ENCODE measurements at places on chromosomes 4 and X.

DNA sequence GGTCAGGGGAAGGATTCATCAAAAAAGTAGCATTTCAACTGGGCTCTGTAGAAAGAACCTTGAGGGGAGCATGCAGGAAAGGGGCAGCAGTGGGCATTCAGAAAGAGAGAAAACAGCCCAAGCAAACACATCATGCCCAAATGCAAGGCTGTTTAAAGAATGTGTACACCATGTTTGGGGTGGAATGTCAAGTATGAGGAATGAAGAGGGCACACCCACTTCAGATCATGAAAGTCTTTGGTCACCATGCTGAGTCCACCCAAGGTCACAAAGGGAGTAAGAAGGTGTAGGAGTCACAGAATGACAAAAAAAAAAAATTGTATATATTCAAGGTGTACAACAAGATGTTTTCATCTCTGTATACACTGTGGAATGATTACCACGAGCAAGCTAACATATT lies 9.4 kb downstream of the S100G start:
- no peak for DNase-seq

DNA sequence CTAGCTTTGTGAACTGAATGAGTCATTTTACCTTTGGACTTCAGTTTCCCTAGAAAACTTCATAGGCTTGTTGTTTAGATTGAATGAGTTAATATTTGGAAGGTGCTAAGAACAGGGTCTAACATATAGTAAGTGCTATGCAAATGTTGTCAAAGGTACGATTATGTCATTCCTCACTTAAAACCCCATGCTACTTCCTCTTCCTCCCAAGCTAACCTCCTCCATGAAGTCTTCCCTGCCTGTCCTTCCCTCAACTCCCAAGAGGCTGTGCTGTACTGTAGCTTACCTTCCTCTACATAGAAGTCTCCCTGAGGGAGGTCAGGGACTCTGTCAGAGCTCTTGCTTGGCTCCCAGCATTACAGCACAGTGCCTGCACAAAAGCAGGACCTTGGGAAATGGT lies 103.4 kb upstream of the PJA1 start:
- no peak for DNase-seq

- DNase-seq, result no peak
Observed at GRCh38 chrX:118499295-118499694, 3.7 kb downstream of the DOCK11 start.

GRCh38 chrX:78387364-78387763 lies 60.0 kb upstream of the CYSLTR1 start:
- no peak for DNase-seq

GRCh38 chrX:115632455-115632854 lies 71.5 kb downstream of the PLS3 start:
- DNase-seq, result no peak

GRCh38 chr4:185640811-185641675 lies 105.7 kb upstream of the PDLIM3 start:
- DNase-seq, result peak; percentile 45

GRCh38 chrX:12227412-12228041 lies 89.3 kb downstream of the FRMPD4 start:
- no peak for DNase-seq

DNA sequence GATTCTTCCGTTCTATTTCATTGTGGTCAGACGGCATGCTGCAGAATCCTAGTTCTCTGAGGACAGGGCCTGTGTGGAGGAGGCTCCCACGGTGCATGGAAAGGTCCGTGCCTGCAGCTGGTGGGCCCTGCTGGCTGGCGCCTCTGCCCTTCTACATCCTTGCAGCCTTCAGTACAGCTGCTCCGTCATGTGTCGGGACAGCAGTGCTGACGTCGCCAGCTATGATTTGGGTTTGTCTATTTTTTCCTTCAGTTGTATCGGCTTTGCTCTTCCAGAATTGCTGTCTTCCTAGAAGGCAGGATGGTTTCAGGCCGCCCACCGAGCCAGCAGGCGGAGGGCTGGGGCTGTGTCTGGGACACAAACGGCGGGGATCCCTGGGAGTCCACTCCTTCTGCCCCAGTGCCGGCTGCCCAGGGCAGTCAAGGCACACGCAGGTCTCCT lies 32.1 kb upstream of the CPLX1 start:
- DNase-seq, result no peak

DNA sequence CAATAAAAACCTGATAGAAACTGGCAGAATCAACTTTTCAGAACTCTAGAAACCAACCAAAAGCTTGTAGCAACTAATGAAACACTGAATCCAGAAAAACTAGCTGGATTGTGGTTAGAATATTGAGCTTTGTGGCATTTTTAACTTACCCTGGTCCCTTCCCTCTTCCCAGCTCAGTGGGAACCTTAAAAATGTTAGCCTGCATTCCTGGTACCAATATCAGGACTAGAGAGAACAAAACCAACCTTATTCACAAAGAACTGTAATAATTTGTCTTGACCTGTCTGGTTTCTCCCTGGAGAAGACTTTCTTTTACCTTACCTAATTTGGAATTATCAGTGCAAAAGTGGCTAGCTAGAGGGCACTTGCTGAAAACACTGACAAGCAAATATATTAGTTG lies 21.2 kb downstream of the SH3D19 start:
- DNase-seq, result no peak

DNA sequence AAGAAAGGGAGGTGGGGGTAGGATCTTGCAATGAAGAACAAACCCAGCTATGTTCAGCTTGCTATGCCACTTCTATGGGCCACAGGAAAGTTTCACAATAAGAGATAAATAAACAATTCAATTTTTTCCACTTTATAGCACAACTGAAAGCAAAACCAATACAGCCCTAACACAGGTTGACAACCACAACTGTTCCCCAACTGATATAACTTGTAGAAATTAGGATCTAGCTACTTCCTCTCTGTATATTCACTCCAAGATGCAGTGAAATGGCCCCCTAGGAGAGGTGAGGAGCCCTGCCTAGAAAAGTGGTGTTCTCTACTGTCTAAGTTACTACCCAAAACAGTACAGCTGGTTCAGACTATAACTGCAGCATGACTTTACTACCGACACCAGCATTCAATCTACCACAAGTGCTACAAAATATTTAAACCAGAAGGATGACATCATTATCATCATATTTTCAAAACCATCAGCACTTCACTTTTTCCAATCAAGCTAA lies 77.0 kb downstream of the FBXW7 start:
- DNase-seq, result no peak

- DNase-seq, result no peak
Observed at GRCh38 chrX:110212299-110212698, 105.6 kb downstream of the AMMECR1 start.

GRCh38 chr4:10063544-10064300 lies 42.4 kb upstream of the SLC2A9 start:
- peak; percentile 65 for DNase-seq

DNA sequence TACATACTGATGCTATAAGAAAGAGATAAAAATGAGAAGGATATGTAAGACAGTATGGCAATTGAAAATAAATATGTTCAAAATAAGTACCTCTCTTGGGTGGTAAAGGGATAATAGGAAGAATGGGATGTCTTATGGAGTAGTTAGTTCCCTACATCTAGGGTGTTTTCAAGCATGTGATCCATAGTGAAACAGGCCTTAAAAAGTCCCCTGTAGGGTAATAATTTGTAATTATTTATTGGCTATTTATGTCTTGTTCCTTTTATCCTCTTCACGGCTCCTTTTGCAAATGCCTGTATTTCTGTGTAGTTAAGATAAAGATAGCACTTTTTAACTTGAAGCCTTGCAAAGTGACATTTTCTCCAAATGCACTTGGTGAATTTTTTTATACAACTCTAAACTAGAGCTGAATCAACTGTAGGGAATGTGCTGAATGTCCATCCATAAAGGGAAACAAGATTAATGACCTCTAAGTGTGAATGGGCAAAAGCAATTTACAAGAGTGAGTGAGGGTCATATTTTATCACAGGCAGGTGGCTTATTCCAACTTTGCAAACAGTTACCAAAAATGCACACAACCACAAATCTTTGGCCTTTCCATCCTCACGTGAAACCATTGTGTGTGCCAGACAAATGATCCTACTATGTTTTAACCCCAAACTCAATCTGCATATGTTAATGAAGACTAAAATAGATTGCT lies 299.0 kb downstream of the KCNIP4 start:
- DNase-seq, result no peak

DNA sequence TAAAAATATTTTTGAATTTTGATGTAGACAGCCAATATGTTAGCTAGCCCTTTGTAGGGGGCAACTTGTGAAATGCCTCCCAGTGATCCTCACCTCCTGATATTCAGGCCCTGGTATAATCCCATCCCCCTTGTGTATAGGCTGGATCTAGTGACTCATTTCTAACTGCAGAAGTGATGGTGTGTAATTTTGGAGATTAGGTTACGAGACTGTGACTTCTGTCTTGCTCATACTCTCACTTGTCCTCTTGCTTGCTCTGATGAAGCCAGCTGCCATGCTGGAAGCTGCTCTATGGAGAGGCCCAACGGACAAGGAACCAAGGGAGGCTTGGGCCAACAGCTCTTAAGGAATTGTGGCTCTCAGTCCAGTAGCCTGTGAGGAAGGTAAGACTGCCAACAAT lies 61.7 kb downstream of the GPR82 start:
- DNase-seq, result no peak

- no peak for DNase-seq
Observed at GRCh38 chrX:80792205-80792604, 17.5 kb downstream of the BRWD3 start.

DNA sequence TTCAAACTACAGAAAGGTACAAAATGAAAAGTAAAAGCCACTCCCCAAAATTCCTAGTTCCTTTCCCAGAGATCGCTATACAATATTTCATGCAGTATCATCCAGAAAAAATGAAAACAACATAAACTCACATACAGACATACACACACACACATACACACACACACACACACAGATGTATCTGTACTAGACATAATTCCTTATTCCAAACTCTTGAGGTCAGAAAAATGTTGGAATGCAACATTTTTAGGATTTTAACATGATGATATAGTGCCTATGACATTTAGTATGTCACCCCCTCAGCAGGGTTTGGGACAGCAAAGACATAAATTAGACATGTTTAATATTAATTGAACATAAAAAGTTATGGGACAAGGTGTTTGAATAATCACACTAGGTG lies 73.4 kb upstream of the LHFPL1 start:
- no peak for DNase-seq

DNA sequence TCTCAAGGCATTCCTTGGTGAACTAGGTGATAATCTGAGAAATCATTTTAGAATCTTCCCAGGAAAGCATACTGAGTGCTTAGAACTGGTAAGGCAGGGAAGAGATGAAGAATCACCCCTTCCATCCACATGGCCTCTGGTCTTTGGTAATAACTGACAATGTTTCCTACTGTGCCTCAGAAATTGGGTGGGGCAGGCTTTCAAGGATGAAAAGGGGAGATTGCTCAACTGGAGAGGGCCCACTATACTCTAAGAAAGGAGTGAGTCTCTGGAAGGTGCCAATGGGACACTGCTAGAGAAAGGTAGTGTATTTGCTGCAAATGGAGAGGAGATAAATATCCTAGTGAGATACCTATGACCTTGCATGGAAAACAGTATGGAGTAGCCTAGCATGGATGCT lies 135.0 kb upstream of the SCML1 start:
- no peak for DNase-seq
